Epithelial cell of esophagus (primary cell): ENCODE measurements at places on chromosomes 6 and 20.

DNA sequence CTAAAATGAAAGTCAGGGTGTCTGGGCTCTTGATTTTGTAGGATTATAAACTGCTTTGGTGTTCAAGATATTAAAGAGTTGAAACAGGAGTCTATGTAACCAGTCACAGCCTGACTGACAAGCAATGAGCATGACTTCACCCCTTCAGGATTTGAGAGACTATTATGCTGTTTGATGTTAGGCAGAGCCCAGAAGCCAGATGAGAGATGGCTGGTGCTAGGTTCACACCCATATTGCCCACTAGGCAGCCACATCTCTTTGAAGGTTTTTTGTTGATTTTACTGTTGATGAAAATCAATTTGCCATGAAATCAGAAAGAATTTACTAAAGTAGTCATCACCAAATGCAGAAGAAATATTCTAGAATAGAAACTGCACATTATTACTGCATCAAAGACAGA is 243.6 kb downstream of the KHDRBS2 start:
- no peak for DNase-seq

GRCh38 chr6:1625794-1626435 is 16.2 kb downstream of the FOXC1 start:
- no peak for DNase-seq

GRCh38 chr20:25484224-25484846 is 76.9 kb downstream of the GINS1 start:
- peak; percentile 94 for DNase-seq

DNA sequence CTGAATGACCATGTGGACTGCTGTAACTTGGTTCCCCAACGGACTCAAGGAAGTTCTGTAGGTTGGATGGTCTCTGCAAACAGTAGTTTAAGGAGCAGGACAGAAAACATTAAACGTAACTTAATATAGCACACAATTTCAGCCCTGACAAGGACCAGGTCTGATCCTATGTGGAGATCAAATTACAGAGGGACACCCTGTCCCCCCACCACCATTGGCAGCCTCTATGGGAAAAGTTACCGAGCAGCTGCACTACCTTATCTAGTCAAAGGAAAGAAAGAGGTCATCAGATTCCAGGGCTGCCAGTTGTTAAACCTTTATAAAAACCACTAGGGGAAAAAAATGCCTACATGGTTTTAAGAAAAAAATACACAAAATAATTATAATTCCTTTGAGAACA is 191.5 kb upstream of the RSPO3 start:
- DNase-seq, result no peak

DNA sequence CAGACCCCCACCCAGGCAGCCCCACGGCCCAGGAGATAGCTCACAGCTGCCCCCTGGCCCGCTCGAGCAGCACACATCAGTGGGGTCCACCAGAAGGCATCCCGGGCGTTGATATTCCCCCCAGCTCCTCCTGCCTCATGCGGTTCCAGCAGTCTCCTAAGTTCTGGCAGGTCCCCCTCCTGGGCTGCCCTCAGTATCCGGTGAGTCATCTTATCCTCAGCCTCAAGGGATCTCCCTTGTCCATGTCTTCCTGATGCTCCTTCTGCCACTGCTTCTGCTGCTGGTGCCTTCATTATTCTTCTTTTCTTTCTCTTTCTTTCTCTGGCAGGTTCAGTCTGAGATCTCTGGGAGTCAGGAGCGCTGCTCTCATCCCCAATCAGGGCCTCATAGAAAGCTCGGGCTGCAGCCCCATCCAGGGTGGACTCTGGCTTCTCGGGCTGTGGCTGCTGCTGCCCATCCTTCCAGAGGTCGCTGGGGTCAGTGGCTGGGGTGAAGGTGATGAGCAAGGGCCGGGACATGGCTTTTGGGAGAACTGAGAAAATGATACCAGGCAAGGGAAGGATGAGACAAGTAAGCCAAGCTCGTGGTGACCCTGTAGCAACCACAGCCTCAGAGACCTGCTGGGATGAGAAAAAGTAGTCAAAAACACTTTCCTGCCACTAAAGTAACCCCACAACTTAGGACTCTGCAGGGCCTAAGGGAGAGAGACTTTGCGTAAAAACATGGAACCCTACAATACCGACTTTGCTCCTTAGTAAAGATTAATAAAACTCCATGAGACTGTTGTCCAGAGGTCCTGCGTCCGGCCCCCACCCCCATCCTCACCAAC is 622 bp downstream of the GPANK1 start:
- peak; percentile 77 for DNase-seq

- DNase-seq, result peak; percentile 60
Observed at GRCh38 chr6:51049983-51050877, 231.6 kb downstream of the TFAP2B start.

- no peak for DNase-seq
Observed at GRCh38 chr6:43950051-43950605, 177.1 kb downstream of the MRPL14 start.
